NCI-H1930 (cell line): ENCODE measurements at places on chromosomes 5 and 9.

DNA sequence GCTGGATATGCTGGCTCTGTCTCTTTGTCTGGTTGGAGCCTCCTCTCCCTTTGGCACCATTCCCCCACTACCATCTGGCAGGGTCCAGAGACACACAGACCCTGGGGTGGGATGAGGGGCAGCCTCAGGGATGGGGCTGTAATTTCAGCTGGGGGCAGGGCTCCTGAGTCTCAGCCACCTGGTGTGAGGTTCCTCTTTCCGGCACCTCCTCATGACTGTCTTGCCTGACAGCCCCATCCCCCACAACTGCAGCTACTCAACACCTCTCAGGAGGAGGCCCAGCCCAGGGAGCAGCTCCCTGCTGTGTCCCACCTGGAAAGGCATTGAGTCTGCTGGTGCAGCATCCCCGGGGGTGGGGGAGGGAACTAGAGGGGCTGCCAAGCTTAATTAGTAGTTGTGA is 11.7 kb upstream of the RPS14 start:
- no peak for DNase-seq

- no peak for DNase-seq
These were observed 36.1 kb downstream of the LHFPL2 start for GRCh38 chr5:78612227-78613150.

DNA sequence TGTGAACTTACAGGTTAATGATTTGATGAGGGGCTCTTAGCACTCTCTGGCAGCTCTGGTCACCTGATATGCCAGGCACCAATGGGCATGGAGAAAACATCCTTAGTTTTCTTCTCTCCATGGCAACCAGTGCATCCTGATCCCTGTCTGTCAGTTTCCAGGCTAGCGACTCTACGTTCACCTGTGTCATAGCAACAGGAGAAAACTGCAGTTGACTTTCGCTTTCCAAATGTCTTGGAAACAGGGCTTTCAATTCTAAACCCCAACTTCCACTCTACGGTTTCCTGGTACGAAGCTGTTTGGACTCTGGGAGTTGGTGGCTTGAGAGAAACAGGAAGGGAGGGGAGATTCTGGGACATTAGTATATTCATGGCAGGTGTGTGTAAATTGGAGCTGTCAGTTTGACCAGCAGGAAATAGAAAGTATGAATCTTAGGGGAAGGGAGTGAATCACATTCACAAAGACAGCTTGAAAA is 74.4 kb downstream of the SLC28A3 start:
- peak; percentile 12 for DNase-seq

DNA sequence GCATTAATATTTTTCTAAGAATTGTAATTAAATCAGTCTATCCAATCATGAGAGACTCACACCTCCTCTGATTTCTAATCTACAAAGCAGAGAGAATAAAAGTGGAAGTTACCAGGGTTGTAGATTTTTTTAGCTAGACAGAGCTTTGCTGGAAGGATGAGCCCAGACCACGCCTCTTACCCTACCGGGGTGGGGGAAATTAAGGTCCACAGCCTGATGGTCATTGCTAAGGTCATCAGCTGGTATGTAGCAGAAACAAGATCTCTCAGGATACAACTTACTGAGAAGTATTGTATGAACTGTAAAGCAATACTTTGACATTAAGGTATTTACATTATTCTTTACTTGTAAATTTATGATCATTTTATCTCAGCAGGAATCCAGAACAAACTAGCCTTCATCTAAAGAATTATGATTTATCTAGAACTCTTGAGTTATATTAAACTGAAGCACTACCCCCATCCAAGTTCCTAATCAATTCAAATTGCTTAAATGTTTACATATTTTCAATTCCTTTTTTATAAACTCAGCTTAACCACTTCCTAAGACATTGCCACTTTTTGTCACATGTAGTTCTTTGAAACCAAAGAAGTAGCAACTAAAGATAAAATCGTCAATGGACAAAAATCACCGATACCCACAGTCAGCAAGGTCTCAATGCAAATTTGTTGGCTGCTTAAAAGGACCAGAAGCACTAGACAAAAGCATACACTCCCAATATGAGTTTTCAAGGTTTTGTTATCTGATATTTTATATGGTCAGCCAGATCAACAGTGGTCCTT is 225.8 kb upstream of the DAPK1 start:
- no peak for DNase-seq

DNA sequence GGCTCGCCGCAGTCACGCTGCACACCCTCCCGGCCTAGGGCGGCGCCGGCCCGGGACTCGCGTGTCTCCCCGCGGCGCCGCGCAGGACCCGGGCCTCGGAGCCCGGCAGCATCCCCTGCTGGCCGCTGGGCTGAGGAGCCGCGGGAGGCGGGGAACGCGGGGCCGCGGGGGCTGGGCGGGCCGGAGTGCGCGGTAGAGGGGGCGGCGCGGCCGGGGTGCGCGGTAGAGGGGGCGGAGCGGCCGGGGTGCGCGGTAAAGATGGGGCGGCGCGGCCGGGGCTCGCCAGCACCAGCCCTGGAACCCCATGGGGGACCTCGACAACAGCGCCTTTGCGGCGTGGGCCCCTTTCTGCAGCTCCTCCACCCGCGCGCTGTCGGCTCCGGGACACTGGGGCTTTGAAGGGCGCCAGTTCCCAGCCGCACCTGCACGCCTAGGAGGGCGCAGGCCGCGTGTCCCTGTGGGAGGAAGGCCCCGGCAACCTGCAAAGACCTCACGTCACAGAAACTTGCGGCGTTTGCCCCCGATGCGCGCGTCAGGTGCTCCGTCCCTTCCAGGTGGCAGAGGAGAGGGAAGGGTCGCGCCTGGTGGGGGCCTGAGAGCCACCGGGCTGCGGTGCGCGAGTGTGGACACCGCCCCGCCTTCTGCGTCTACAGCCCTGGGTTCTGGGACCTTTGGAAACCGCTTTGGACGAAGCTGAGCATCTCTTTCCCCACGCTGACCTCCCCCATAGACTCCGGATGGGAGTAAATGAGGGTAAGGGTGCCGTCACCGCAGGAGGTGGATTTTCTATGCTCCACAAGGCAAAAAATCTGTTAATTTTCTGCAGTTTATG is 49.6 kb downstream of the NSUN2 start:
- DNase-seq, result peak; percentile 81

- DNase-seq, result no peak
These were observed 2.1 kb upstream of the GLIS3 start for GRCh38 chr9:4301971-4302427.

DNA sequence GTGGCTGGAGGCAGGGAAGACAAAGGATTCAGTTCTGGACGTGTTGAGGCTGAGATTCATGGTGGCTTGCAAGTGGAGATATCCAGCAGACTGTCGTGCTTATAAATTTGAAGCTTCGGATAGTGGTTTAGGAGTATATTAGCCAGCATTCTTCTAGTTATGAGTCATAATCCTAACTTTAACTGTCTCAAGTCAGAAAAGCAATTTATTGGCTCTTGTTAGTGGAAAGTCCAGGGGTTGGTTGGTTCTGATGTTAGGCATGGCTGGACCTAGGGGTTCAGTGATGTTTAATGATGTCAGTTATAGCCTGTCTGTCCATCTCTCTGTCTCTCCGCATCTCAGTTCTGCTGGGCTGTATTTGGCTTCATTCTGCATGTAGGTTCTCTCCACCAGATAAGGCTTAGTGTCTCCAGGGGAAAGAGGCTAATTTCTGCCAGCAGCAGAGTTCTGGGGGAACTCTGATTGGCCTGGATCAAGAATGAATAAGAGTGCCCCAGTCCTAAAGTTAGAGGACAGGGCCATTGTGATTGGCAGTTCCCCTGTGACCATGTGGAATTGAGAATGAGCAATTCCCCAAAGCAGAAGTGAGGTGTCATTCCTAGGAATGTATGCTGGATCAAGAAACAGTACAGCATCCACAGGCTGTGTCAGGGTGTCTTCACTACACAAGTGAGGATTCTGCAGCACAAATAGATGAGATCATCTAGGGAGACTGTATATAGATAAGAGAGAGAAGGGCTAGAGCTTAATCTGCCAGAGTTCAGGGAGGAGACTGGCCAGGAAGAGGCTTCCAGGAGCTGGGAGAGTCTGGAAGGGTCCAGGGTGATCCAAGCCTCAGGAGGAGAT is 72.9 kb upstream of the SHB start:
- no peak for DNase-seq

DNA sequence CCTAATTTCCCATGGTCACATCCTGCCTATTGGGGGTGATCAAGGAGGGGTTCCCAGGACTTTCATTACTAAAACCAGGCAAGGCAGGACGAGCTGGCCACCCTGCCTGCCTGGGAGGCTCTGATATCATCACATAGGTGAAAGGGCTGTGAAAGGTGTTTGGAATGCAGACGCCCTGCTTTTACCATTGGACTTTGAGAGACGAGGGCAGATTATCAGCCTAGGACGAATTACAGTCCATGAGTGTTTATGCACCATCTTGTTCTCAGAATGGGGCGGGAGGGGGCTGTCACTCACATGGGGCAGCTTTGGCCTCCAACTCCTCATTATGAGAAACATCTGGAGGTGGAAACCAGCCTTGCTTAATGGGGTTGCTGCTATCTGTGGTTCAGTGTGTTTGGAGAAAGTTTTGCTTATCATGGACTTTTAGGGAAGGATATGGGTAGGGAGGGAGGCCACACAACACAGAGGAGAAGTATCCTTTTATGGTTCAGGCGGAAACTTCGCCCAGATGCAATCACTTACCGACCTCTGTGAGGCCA is 69.8 kb upstream of the UBTD2 start:
- no peak for DNase-seq

- no peak for DNase-seq
These were observed 4.4 kb downstream of the CRB2 start for GRCh38 chr9:123360161-123361085.

- DNase-seq, result no peak
These were observed 25.7 kb downstream of the FAM174A start for GRCh38 chr5:100560860-100561259.

GRCh38 chr9:113454914-113455761 is 8.4 kb upstream of the RGS3 start:
- DNase-seq, result no peak

DNA sequence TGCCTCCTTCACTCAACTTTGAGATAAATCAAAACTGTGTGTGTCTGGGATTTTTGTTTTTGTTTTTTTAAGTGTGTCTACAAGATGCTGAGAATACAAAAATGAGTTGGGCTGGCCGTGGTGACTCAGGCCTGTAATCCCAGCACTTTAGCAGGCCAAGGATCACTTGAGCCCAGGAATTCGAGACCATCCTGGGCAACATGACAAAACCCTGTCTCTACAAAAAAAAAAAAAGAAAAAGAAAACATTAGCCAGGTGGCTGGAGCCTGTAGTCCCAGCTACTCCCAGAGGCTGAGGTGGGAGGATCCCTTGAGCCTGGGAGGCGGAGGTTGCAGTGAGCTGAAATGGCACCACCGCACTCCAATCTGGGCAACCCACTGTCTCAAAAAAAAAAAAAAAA is 21.0 kb downstream of the HNRNPK start:
- DNase-seq, result no peak

GRCh38 chr5:40202814-40203440 is 476.8 kb upstream of the PTGER4 start:
- DNase-seq, result no peak

DNA sequence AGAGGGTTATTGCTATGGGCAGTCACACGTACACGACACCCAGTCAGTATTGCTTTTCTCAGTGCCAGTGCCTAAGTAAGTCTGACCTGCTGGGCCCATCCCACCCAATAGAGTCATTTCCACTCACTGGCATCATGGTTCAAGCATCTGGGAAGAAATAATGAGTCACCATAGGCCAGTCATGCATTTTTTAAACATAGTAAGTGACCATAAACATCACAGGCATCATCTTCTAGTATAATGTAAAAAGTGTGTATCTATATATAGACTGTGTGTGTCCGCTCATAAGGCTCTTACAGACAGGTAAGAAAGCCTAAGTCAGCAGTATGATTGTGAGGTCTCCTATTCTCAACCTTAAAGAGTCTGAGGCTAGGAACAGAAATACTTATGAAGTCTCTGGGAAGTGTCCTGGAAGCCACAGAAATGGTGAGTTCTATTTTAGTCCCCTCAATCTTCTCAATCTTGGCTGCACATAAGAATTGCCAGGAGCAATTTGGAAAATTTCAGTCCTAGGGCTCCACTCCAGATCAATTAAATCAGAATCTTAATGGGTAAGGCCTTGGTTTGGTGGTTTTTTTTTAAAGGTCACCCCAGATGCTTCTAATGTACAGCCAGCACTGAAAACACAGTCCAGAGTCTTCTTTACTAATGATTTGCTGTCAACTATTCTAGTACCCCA is 65.2 kb downstream of the ZNF366 start:
- DNase-seq, result no peak

DNA sequence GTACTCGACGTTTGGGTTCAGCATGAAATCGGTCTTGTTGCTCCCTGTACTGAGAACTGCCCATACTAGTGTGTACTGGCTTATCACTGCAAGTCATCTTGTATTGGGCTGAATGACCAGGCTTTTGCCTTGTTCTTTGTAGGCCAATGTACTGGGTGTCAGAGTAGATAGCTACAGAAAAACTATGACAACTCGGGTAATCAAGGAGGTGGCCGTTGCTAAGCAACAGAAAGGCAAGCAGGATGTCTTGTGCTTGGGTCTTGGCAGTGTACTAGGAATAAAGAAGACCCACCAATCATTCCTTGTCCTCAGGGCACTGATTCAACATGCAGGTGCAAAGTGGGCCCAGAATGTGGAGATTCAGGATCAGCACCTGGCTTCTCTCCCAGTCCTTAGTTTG is 11.9 kb upstream of the SHISAL2B start:
- no peak for DNase-seq

DNA sequence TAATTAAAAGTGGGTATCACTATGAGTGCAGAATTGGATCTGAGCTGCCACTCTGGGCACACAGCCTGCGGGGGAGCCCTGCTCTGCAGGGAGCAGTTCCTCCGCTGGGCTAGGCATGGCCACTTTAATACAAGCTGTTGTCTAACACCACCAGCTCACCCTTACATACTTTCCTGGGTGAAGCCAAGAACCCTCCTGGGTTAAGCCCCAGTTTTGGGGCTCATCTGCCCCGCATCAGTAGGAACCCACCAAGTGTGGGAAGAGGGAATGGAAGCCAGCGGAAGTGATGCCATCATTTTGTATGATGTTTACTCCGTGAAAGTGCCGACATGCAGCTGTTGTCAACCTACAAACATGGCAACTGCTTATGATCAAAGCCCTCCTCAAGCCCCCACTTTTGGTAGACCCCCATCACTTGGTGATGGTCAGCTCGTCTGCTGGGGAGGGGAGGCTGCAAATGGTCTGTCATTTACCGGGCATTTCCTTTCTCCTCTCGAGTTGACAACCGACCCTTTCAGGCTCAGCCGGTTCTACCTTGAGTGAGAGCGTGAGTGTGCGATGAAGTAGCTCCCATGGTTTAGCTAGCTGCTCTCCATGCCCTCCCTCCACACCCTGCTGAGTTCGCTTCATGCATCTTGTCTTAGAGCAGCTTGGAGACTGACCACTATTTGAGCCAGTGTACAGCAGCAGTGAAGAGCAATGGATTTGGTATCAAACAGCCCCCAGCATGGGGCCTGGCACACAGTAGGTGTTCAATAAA is 95.3 kb upstream of the IER5L start:
- DNase-seq, result no peak

DNA sequence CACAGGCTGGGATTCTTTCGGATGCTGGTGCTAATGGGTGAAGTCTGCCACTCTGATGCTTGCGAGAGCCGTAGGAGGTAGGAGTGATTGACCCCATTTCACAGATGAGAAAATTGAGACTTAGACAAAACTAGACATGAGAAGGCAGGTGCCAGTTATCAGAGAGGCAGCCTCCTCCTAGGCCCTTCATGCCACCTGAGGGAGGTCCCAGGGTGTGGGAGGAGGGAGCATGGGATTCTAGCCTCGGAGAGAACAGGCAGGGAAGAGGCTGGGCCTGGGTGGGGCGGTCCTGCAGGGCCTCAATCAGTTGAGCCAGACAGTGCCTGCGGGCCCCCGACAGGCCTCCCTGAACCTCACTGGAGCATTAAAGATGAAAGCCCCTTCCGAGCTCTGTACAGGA is 112.4 kb downstream of the COL23A1 start:
- no peak for DNase-seq
